Activated CD4-positive, CD25-positive, alpha-beta regulatory T cell (primary cell): ENCODE measurements at places on chromosomes 1 and 21.

DNA sequence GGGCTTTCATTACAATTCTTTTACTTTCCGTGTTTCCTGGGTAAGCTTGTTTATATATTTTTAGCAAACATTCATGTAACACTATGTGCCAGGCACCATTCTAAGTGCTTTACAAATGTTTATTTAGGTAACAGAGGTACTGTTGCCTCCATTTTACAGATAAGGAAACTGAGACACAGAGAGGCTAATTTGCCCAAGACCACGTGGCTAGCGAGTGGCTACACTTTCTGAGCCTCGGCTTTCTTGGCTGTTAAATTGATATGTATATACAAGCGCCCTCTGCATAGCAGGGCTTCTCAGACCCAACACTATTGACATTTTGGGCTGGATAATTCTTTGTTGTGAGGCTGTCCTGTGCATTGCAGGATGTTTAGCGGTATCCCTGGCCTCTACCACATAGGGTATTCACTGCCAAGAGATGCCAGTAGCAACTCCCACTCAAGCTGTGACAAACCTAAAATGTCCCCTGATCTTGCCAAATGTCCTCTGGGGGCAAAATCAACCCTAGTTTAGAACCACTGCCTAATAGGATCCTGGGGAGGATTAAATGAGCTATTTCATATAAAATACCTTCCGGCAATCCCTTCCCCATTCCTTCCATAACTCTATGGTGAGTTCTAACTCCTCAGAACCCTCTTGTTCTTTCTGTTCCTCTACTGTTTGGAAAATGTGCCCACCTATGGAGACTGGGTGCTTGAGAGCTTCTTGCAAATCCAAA lies 17.2 kb upstream of the ID3 start:
- no peak for DNase-seq

GRCh38 chr1:182359645-182360044 lies 31.9 kb downstream of the GLUL start:
- DNase-seq: no peak

DNA sequence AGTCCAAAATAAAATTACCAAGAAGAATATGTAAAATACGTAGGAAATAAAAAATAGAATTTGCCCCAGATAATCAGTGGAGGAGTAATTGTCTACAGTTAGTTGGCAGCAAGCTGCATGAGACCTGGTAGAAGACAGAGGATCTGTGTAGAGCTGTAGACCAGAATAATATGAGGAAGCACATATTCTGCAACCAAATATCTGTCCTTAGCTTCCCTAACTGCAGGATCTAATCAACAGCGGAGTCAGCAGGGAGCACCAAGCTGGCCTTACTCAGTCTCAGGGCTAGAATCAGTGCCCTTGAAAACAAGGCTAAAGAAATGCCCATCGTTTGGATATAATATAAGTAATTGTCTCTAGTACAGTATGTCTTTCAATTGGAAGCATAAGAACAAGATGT lies 6.1 kb upstream of the GCSAML start:
- no peak for DNase-seq

GRCh38 chr1:95438218-95438948 lies 204.4 kb downstream of the RWDD3 start:
- DNase-seq: no peak

GRCh38 chr1:63882048-63882704 lies 108.4 kb downstream of the ROR1 start:
- DNase-seq: no peak

GRCh38 chr1:77036560-77036959 lies 169.3 kb downstream of the ST6GALNAC5 start:
- no peak for DNase-seq

DNA sequence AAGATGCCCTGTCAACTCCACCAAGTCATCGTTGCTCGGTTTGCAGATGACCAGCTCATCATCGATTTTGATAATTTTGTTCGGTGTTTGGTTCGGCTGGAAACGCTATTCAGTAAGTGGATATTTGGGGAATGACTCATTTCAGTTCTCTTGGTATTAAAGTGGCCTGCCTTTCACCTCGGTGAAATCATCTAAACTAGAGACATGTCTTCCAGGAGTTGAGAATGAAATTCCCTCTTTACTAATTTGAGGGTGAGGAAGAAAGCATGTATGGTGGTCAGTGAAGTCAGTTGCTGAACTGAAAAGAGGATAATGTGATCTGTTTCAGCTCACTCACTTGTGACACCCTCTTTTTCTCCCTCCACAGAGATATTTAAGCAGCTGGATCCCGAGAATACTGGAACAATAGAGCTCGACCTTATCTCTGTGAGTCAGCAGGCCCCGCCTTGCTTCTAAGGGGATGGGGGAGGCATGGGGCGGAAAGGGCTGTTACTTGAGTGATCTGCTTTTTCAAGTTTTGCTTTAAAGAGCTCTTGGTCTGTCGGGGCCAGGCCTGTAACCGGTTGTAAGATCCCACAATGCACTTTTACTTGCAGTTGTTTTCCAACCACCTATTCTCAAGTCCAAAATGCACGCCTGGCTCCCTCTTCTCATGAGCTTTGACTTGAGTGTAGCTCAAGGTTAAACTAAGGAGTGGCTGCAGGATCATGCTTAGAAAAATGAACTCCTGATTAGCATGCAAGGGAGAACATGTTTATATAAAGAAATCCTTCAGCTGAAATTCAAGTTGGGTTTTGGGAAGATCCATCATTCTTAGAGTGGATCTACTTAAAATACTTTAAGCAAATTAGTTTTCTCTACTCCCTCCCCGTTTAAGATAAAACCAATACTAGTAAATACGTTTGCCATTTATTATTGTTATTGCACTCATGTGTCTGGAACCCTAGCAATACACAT lies 59.8 kb downstream of the CAPN2 start:
- DNase-seq: no peak

DNA sequence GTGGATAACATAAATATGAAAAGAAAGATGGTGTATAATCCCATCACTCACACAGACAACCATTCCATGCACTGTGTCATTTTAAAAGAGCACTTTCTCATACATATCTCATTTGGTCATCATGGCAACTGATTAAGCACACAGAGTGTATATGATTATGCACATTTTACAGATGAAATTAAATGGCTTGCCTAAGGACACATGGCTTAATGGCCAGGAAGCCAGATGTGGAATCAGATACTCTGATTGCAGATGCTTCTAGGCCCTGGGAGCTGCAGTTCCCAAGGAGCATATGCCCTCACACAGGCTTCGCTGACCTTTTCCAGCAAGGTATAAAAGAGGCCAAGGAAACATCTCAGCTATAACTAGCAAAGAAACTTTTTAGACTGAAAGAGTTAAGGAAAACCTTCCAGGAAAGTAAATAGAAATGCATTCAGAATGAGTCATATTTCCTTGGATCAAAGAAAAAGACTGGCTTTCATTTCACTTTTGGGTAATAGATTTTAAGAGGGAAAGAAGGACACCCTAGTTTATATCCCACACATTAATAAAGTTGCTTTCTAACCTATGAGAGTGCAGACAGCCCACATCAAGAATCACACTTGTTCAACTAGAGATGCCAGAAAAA lies 19.6 kb upstream of the FAM89A start:
- no peak for DNase-seq

- DNase-seq: no peak
Observed at GRCh38 chr21:41667136-41667535, 99.7 kb downstream of the RIPK4 start.

DNA sequence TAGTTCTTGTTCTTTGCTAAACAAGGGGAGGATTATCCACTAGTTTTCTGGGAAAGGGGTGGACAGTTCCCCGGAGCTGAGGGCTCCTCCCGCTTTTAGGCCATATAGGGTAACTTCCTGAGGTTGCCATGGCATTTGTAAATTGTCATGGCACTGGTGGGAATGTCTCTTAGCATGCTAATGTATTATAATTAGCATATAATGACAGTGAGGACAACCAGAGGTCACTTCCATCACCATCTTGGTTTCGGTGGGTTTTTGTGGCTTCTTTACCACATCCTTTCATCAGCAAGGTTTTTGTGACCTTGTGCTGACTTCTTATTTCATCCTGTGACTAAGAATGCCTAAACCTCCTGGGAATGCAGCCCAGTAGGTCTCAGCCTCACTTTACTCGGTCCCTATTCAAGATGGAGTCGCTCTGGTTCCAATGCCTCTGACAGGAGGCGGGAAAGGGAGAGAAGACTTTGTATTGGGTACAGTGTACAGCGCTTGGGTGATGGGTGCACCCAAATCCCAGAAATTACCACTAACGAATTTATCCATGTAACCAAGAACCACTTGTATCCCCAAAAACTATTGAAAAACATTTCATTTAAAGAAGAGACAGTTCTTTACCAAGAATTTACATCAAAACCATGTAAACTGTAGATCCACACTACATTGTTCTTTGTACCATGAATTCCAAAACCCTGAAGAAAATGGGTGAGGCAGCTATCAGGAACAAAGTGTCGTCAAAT lies 8.7 kb upstream of the SLC2A5 start:
- DNase-seq: no peak

GRCh38 chr1:155697046-155697445 lies 8.2 kb downstream of the DAP3 start:
- DNase-seq: no peak

DNA sequence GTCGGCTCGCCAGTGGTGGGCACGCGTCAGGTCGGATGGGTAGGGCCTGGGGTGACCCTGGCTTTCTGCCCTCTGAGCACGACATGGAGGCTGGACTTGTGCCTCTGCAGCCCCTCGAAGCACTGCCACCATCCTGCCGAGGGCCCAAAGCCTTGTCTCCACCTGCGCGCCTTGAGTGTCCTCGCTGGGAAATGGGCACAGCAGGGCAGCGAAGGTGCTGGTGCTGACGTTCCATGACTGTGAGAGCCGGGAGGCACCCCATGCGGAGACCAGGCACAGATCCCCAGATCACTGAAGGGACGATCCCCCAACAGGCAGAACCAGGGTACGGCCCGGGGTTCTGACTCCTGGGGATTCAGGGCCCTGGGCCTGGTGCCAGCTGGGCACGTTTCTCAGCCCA lies 60.3 kb downstream of the SIK1 start:
- no peak for DNase-seq

- no peak for DNase-seq
Observed at GRCh38 chr1:230271300-230272035, 154.7 kb downstream of the PGBD5 start.

GRCh38 chr1:73755649-73756048 lies 442.3 kb downstream of the LRRIQ3 start:
- DNase-seq: no peak

DNA sequence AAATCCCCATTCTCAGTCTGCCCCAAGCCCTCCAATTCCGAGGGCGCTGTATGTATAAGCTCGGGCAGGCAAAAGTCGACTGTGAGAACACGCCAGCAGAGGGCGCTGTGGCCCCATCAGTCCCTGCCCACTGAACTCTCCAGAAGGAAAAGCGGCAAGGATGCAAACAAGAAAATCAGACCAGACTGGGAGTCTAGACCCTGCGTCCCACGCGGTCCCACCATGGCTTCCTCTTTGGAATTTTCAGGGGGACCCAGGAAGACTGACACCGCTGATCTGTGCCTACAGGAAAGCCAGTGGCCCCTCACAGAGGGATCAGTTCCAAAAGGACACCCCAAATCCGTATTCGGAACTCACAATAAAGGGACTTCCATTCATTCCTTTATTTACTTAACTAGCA lies 19.5 kb downstream of the TEX35 start:
- DNase-seq: peak; percentile 37

DNA sequence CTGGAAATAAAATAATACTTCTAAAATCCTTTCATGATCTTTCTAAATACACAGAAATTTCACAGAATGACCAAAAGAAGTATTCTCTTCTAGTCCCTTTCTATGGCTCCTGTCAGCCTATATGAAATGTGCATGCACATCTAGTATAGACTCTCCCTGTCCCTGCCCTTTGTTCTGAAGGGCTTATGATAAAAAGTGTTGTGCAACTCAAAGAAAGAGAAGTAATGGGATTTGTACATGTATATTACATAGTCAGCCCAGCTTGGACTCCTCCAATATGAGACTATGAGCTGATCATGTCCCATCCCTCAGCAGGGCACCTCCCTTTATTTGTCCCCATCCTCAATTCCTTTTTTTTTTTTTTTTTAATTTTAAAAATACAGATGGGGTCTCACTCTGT lies 42.1 kb upstream of the LAX1 start:
- no peak for DNase-seq

DNA sequence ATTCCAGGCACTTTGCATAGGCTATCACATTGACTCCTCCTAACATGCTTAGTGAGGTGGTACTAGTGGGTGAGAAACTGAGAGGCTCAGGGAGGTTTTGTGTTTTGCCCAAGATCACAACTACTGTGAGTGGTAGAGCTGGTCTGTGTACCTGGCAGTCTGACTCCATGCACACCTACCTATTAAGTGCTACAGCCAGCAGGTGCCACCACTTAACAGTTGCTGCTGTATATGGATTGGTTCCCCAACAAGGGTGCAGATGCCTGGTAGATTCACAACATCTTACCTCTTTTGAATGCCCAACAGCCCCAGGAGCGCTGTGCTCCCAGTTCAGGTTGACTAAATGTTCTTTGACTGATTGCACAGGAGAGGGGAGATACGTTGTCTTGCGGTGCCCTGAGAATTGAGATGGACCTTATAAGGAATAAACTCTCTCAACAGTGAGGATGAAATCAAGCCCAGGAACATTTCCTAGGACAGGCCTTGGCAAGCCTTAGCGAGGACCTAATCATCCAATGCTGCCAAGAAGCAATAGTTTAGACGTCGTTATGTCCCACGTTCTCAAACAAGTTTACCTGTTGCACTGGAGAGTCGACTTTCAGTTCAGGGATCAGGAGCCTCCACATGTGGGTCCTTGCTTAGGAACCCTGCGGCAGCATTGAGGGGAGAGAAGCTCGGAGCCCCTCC lies 78.9 kb upstream of the F3 start:
- DNase-seq: no peak

- no peak for DNase-seq
Observed at GRCh38 chr1:93876244-93876643, 2.8 kb downstream of the DNTTIP2 start.

DNA sequence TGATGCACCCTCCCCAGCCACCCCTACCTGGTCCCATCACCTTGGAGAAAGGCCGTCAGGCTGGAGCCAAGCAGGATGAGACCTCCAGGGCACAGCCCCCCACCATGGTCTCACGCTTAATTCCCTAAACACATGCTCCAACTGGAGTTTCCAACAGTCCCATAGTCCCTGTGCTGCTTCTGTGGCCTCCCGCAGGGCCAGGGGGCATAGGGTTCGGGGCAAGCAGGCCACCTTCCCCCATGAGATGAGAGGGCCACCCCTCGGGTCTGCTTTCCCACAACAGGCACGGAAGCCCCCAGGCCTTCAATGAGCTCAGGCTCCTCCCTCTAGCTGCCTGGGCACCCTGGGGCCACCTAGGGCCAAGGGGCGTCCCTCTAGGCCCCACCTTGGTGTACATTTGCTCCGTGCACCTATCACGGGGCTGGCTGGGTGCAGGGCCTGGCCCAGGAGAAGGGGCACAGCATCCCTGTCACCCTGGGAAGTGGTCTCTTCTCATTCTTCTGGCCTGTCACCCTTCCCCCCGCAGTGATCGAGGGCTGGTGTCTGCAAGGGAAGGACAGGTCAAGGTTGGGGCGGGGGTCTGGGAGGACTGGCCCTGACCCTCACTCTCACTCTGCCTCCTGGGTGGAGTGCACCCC lies 42.4 kb downstream of the TRIM11 start:
- no peak for DNase-seq

- no peak for DNase-seq
Observed at GRCh38 chr1:156126043-156126629, 11.6 kb downstream of the LMNA start.

- peak; percentile 68 for DNase-seq
Observed at GRCh38 chr1:153796786-153797659, 21.8 kb downstream of the SLC27A3 start.
